ENCODE measurements at places on chromosomes 2 and 18.

DNA sequence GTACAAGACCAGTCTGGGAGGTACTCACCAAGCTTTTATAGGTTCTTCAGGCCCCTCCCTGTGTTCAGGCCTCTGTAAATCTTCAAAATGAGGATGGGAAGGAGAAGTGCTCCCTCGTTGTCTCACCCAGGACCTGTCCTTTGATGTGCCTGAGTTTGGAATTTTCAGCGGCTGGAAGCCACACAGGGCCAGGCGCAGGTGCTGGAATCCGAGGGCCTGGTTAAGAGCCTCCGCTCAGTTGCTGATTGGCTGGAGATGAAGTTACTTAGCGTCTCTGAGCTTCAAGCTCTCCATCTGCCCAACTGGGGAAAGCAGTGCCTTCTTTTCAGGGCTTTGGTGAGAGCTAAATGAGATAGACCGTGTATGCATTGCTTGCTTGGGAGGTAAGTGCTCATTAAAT lies 30.0 kb downstream of the HJURP start:
- no peak for ATAC-seq

DNA sequence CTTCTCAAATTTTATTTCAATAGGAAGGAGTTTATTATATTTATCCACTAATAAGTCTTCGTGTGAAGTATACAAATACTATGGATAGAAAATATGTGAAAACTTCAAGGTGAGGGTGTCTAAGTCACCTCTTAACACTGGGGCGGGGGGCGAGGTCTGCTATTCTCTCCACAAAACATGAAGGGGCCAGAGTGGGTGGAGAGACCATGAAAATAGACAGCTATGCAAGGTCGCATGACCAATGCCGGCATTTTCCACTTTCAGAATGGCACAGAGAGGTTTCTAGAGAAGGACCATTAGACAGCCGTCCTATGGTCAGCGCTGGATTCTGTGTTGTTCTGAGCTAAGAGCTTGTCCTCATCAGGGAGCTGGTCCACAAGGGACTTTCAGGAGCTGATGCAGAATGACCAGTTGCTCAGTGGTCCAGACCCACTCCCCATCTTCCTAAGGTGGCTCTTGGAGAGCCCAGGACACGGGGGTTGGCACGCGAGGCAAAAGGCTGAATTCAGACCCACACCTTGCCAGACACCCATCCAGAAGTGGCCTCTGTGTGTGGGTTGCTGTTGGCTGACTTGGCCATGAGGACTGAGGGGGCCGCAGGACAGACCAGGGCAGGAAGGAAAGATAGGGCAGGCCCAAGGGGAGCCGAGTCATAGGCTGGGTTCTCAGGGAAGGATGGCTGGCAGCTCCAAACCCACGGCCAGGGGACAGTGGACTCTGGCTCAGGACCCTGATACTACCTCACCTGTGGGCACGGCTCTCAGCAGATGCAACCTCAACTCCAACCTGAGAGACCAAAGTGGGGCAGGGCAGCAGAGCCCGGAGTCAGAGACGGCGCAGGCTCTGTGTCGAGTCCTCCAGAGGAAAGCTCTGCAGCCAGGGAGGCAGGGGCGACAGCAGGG lies 69.8 kb downstream of the NDUFA10 start:
- no peak for ATAC-seq

DNA sequence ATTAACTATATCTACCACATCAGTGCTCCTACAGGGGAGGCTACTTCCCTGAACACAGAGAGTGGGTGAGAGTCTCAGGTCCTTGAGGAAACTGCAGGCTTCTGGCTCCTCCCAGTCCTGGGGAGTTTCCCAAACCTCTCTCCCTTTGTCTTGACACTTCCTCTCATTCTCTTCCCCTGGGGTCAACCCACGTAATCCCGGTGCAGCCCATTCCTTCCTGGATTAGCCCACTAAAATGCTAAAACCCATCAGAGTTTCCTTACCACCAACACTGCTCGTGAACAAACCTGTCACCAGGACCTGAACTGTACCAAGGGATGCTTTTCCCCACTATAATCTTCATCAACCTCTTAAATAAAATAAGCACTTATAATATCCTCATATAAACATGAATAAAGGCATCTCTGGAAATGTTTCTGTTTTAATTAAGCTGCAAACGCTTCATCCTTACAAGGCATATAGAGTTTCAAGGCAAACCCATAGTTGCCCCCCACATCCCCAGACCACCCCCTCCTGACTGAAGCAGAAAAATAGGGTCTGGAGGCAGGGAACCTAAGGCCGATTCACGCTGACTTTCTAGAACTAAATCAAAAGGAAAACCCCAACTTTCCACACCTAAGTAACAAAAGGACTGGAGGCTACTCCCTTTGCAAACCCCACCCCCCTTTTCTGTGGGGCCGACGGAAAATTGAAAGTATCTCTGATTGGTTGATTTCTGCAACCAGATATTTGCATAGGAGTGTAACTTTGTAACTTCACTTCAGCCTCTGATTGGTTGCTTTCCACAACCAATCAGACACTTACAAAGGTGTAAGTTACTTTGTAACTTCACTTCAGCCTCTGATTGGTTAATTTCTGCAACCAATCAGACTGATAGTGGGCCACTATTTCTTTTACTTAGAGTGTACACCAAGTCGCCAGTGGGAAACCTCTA lies 19.0 kb downstream of the TMSB10 start:
- ATAC-seq = peak; percentile 9

DNA sequence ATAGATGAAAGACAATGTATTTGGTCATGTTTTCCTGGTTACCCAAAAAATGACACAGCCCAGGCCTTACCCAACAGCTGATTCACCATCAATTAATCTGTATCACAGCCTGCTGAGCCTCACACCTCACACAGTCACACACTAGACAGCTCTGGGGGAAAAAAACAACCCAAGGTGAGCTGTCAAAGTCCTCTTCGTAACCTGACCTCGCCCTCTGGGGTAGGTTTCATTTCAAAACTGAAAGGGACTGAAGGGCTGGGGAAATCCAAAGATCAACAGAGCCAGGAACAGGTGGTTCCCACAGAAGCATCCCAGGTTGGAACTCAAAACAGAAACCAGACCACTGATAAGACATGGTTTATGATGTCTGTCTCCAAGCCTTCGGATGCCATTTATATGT lies 18.2 kb upstream of the PCBP1 start:
- peak; percentile 99 for ATAC-seq

GRCh38 chr2:229059331-229060033 lies 211.6 kb downstream of the PID1 start:
- no peak for ATAC-seq

- no peak for ATAC-seq
Observed at GRCh38 chr18:37447962-37448888, 117.4 kb downstream of the CELF4 start.

DNA sequence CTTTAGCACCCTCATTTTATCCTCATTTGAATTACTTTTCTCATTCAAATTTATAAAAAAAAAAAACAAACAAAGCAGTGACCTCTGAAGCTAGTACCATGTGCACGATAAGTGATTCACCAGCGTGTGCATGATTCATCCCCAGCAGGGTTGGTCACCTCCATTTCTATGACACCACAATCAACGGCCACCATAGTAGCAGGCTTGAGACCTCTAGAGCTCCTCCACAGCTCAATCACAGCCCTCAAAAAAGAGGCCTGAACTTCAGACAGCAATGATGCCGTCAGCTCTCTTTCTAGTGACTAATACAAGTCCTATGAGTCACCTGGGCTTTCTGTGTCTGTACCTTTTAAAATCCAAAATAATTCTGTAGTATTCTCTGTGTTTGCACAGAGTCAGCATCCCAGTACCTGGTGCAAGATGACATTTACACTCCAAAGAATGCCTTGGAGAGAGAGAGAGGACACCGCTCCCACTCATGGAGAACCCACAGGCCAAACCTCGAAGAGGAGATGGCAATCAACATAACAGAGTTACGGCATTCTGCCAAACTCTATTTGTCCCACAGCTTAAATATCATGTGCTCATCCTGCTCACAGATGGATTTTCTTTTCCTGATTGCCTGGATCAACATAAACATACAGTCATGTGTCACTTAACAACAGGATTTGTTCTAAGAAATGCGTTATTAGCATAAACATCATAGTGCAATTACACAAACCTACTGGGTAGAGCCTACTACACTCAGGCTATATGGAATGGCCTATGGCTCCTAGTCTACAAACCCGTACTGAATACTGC lies 58.7 kb downstream of the L3MBTL4 start:
- peak; percentile 32 for ATAC-seq

DNA sequence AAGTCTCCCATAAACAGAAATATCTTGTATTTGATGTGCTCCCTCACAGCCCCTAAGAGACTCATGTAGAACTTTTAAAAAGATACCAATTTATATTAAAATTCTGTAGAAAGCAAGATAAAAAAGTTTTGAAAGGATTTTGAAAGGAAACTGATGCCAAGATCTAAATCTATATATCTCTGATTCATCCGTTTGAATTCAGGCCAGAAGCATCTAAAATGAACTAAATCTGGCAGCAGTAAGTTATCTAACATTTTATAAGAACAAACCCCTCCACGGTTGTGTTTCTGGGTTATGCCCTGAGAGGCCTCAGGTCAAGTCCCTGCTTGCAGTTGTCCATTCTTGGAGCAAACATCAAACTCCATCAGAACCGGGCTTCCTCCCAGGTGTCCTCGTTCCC lies 165.8 kb downstream of the FBXO15 start:
- no peak for ATAC-seq

DNA sequence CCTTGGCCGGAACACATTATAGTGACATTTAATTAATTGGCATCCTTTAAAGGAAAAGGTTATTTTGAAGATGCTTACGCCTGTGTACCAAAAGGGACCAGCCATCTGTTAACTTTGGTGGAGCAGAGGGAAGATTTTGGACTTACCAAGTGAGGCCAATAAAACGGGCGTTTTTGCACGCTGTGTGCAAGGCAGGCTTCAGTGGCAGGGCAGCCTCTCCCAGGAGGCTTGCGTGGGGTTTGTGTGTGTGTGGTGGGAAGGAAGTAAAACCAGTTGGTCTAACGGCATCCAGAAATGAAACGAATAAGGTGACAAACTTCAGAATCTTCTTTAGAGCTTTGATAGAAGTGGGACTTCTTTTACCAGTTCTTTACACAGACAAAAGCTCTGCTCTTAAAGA lies 191.7 kb downstream of the PRKCE start:
- ATAC-seq = peak; percentile 21

Measured in activated CD4-positive, CD25-positive, alpha-beta regulatory T cell treated with anti-CD3 and anti-CD28 coated beads, Interleukin-2, amount 50 U/mL, for 24 hours (primary cell).